ENCODE measurements at places on chromosomes 16 and 17.

- no peak for DNase-seq
Measured at GRCh38 chr16:63614429-63614828, 1507.4 kb downstream of the CDH11 start.

- DNase-seq: no peak
Measured at GRCh38 chr16:66603537-66604375, 748 bp upstream of the CMTM3 start.

- no peak for DNase-seq
Measured at GRCh38 chr16:50259334-50260205, 6.8 kb upstream of the ADCY7 start.

DNA sequence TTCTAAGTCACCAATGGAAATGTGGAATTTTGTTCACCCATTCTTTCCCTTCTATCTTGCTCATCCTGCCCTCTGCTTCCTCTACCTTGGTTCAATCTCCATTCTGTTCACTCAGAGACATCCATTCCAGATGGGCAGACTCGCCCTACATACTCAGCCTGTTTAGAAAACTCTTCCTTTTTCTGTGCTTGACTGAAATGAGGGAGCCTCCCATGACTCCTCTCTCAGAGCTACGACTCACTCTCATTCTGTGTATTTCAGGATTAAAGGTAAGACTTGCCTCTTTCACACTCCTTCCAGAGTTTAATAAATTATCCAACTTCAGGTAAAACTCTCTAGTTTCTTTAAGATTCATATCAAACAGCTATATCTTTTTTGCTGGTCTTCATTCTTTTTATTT lies 182.8 kb downstream of the HS3ST3A1 start:
- DNase-seq: no peak

DNA sequence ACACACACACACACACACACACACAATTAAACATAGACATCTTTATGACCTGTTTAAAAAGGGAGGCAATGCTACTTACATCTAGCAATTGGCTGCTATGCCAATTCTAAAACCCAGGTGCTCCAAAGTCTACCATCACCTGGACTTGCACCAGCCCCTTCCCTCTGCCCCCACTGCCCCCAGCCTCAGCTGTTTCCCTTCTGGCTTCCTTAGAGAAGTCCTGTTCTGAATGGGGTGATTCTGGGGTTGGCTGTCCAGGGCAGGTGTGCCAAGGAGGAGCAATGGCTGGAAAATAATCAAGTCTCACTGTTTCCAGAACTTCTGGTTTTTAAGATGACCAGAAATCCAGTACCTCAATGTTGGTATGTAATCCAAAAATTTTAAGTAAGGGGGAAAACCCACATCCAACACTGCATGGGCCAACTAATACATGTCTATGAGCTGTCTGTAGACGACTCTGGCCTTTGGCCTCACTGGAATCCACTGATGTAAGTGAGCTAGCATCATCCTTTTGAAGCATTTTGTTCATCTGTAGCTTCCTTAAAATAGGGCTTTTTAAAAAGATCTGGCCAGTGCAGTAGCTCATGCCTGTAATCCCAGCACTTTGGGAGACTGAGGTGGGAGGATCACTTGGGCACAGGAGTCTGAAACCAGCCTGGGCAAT lies 2.1 kb downstream of the IFT20 start:
- DNase-seq: no peak
